ENCODE measurements at places on chromosomes 1 and 21.

DNA sequence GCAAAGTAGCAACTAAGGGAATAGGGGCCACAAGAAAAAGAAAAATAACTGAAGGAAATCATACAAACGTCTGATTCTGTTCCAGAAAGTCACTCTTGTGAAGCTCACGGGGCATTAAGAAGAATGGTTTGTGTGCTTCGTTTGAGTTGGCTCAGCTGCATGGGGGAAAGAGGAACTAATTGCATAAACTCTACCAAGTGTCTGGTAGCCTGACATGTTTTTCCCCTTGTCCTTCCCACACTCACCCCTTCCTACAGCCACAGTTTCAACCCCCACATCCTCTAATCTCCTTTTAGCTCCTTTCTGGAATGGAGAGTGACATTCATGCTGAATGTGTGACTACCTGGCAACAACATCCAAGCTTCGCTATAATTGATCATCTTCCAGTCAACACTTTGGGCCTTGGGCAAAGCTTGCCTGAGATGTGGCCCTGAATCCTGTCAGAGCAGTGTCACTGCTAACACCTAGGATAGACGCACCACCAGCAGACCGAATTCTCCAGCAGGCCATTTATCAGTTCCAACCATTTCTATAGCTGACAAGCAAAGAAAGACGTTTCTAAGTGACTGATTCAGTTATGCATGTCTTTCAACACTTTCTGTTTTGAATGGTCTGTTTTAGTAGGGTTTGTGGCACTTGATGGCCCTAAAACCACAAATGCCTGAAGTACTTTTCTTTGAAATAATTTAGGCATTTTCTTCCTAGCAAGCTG is 439.6 kb downstream of the TTLL7 start:
- DNase-seq: no peak

DNA sequence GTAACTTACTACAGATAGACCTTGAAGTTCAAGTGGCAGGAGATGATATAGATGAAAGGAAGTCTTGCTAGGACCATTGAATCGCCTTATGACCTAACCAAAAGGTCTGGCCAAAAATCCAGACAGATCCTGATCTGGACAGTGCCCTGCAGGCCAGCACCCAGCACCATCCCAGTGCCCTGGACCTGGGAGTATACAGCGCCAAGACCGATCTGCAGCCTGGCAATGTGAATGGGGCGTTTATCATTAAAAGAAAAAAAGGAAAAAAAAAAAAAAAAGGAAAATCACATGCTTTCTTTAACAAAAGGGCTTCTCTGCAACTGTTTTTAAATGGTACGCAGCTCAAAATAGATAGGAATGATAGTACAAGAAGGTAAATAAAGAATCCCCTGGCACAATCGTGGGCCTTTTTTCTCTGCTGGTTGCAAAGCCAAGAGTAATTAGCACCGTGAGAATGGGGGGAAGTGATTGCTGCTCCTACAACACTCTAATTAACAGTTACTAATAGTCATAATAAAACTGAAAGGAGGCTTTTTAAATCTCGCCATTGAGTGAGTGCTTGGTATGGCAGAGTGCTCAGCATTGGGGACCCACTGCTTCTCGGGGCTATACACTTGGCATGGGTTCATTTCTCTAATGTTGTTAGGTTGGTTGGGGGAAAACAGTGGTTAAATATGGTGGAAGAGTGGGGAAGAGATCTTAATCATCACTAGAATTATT is 146.7 kb downstream of the KAZN start:
- no peak for DNase-seq

DNA sequence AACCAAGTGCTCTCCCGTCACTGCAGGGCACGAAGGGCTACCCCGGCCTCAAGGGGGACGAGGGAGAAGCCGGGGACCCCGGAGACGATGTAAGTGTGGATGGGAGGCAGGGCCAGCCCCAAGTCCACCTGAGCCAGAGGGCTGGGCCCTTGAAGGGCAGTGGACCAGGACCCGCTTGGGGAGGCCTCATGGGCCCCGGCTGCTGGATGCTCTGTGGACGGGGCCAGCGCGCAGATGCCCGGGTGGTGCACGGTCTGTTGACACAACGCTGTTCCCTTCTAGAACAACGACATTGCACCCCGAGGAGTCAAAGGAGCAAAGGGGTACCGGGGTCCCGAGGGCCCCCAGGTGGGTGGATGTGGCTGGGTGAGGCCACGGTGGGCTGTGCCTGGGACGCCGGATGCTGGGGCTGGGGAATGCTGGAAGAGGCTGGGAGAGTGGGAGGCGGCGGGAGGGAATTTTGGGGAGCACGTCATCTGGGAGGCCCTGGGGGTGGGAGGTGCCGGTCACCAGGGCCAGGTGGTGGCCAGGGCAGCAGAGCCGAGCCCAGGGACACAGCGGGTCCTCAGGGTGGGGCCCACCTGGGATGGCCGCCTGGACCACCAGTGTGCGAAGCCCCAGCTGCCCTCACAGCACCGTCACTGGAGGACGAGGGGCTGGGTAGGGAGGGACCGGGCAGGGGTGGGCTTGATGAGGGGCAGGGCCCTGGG is 17.5 kb downstream of the COL6A1 start:
- peak; percentile 20 for DNase-seq

DNA sequence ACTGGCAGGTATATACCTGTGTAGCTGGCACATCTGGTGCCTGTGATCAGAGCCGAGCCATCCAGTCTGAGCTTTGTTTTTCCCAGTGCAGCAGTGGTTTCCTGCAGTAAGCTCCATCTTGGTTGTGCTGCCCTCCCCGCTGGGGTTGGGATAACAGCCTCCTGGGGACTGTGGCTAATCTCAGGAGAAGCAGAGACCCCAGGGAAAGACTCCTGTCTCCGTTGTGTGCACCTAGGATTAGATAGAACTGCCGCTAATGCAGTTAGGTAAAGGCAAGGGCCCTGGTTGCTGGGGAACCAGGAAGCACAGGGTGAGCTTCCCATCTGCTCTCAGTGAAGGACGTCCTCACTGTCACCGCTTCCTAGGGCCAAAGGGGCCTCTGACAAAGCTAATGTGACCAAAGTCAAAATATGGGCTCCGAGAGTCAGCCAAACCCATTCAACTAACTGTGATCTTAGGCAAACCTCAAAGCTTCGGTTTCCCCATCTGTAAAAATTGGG is 20.0 kb downstream of the ROR1 start:
- DNase-seq: no peak

DNA sequence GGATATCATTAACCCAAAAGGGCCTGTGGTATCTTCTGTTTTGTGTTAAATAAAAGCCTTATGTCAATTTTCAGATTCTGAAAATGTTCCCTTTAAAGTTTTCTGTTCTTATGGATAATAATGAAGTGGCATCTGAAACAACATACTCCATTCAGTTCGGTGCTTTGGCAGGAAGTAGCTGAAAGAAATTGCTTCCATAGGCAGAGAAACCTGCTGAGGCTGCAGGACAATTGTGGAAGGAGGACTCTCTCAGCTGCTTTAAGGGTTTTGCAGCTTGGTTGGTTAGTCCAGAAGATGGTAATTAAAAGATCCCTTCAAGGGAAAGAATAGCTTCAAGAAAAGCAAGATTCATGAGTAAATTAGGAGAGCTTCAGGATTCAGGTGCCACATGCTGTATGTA is 30.5 kb upstream of the NRIP1 start:
- no peak for DNase-seq

GRCh38 chr21:46149205-46149901 is 6.0 kb downstream of the FTCD start:
- peak; percentile 14 for DNase-seq

DNA sequence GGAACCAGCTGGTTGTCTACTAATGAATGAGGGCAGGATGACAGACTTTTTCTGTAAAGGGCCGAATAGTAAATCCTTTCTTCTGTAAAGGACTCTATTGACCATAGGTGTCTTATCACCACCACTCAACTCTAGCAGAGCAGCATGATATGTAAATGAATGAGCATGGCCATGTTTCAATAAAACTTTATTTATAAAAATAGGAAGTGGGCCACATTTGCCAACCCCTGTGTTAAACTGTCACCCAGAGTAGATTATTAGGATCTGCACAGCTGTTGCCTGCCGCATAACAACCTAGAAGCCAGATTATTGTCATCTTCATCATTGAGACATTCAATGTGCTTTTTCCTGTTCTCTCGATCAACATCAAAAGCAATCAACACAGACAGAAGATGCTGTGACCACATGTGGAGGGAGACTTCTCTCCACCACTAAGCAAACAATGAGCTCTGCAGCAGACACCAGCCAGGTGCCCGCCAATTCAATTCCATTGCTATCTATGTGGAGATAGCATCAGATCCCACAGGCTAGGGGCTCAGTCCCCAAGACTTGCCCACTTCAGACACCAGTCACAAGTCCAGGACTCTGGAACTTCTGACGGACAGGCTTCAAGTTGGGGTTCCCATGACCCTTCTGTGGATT is 6.8 kb upstream of the EFHD2 start:
- DNase-seq: no peak

DNA sequence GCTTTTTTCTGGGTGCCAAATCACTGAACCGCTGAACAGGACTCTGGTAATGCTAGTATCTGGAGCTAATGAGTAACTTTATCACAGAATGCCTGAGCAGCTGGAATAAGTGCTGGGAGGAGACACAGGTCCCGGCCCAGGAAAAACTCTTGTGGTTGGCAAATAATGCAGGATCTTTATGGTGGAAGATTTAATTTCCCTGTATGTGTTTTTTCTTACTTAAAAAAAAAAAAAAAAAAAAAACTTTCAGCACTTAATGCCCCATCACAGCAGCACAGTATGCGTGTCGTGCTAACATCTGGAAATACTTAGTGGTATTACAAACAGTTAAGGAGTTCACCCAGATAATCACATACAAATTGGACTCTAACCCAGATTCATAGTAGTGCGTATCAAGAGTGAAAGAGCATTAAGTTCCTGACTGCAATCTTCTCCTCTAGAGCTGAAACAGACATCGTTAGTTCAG is 220.7 kb downstream of the TOMM20 start:
- no peak for DNase-seq

DNA sequence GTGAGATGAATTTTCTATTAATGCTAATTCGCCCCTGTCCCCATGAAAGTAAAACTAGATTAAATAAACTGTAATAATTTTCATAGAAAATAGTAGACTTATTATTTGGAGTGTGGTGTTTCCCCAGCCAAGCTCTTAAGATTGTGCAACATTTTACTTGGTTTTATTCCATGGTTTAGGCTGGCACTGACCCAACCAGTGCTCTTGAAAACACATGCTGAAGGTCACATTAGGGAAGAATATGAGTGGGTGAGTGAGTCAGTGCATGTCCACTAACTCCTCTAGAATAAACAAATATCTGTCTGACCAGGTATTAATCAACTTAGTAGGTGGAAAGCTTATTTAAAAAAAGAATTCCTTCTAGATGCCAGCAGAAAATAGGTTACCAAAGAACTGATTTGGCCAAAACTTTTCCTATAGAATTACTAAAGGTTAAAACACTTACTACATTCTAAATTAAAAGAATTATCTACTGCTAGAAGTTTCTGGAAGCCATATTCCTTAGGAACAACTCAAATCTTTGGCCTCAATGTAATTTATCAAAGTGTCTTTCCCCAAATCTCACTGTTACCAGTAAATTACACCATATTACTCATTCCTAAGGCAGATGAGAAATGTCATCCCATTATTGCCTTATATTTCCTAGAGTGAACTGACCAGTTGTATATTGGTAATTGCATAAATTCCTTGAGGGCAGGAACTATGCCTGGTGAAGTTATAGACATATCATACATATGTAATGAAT is 89.7 kb upstream of the RGS1 start:
- DNase-seq: no peak

- DNase-seq: no peak
Observed at GRCh38 chr1:83546874-83547273, 452.1 kb downstream of the TTLL7 start.

- DNase-seq: no peak
Observed at GRCh38 chr21:45819478-45820170, 161.9 kb upstream of the COL6A1 start.

GRCh38 chr1:153619171-153619570 is 3.0 kb upstream of the S100A14 start:
- DNase-seq: peak; percentile 24

- DNase-seq: no peak
Observed at GRCh38 chr1:113014508-113014907, 58.5 kb upstream of the LRIG2 start.

DNA sequence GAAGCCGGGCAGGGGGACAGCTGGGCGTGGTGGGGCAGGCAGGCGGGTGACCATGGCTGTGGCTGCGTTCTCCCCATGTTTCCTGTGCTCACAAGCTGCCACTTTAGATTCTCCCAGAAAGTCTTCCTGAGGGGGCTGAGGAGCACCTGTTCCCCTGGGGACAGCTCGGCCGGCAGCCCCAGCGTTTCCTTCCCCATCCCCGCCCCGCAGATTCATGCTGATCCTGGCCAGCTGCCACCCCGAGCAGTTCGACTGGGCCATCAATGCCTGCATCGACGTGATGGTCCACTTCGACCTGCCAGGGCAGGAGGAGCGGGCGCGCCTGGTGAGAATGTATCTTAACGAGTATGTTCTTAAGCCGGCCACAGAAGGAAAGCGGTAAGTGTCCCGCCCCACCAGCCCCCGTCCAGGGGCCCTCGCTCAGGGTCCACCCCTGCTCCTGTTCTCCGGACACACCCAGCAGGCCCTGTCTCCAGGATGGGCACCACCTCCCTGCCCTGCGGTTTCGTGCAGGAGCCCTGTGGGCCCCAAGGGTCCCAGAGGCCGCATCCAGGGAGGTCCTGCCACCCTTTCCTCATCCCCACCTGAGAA is 10.9 kb upstream of the ATAD3B start:
- no peak for DNase-seq

DNA sequence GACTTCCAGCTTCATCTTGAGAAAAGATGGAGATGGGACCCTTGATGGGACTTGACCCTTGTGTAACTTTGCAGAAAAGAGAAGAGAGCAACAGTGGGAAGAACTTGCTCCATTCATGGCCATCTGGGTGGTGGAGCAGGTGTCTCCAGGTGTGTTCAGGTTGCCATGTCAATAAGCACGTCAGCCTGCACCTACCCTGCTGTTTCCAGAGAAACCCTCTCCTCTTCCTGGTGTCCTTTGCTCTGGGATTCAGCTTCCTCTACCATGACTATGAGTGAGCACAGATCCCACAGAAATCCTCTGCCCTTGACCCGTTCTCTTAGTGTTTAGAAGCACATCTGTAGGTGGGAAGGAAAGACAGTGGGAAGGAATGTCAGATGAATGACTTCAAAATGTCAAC is 21.8 kb upstream of the OTUD3 start:
- no peak for DNase-seq

DNA sequence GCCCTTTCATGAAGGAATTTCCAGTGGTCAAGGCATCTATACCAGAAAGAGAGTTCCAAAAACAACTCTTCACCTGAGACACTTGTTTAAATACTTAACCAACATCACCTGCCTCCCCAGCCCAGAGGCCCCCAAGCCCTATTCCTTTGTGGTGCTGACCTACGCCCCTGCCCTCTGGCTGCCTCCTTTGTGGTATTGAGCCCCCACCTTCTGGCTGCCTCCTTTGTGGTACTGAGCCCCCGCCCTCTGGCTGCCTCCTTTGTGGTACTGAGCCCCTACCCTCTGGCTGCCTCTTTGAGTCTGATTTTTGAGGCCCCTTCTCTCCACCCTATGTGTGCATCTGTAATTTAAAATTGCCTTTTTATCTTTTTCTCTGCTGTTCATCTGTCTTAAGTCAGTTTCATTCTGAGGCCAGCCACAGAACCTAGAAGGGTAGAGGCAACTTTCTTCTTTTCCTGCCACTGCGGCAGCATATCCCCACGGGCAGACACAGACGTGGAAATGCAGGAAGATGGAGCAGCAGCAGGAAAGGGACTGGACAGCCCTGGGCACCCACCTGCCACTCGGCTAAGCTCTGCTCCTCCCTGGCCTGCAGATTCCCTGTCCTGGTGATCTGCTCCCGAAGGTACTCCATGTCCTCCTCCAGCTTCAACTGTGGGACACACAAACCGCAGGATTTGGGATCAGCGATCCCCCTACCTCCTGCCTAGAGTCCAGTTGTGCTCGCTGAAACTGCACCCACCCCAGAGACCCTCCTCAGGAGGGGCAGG is 3.2 kb downstream of the TRIM17 start:
- DNase-seq: no peak

GRCh38 chr1:15154480-15155036 is 1.0 kb downstream of the TMEM51 start:
- DNase-seq: peak; percentile 67

All from mucosa of descending colon (tissue), 3 donors.